Activated CD4-positive, CD25-positive, alpha-beta regulatory T cell treated with anti-CD3 and anti-CD28 coated beads, Interleukin-2, amount 50 U/mL, for 16 hours (primary cell): ENCODE measurements at places on chromosomes 3 and 15.

DNA sequence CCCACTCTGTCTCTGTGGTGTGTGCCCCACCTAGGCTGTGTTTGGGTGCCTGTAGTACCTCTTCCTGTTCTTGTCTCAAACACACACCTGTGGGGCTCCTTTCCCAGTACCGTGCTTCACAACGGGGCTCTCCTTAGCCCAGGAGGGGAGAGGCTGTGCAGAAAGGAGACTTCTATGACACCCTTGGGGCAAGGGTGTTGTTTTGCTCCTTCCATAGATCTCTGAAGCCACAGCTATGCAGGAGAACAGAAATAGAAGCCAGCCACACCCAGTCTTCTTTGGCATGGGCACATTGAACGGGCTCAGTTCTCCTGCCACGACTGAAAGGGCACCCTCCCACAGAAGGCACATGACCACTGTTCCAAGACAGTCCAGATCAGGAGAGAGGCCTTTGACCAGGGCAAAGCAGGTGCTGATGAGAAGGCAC lies 74.3 kb downstream of the LIPC start:
- no peak for DNase-seq

GRCh38 chr3:182755712-182756111 lies 37.6 kb upstream of the ATP11B start:
- DNase-seq = no peak

GRCh38 chr15:33028495-33028894 lies 166.0 kb downstream of the FMN1 start:
- no peak for DNase-seq

DNA sequence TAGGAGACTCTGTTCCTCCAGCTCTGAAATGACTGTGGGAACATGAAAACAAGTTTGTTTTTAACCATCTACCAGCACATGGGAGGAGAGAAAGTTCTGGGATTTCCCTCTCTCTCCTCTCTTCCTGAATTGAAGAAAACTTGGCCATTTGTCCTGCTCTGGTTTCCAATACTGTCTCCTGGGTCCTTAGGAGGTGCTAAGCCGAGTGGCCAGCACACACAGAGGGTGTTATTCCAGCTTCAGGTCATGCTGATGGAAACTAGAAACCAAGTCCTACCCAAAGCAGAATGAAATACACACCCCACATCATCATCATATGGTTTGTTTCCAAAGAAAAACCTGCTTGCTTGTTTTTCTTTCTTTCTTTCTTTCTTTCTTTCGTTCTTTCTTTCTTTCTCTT lies 172.7 kb downstream of the RPLP1 start:
- DNase-seq = no peak

GRCh38 chr3:3606321-3606720 lies 192.9 kb upstream of the LRRN1 start:
- DNase-seq = no peak

GRCh38 chr3:150766742-150767141 lies 3.8 kb upstream of the SIAH2 start:
- DNase-seq = no peak

DNA sequence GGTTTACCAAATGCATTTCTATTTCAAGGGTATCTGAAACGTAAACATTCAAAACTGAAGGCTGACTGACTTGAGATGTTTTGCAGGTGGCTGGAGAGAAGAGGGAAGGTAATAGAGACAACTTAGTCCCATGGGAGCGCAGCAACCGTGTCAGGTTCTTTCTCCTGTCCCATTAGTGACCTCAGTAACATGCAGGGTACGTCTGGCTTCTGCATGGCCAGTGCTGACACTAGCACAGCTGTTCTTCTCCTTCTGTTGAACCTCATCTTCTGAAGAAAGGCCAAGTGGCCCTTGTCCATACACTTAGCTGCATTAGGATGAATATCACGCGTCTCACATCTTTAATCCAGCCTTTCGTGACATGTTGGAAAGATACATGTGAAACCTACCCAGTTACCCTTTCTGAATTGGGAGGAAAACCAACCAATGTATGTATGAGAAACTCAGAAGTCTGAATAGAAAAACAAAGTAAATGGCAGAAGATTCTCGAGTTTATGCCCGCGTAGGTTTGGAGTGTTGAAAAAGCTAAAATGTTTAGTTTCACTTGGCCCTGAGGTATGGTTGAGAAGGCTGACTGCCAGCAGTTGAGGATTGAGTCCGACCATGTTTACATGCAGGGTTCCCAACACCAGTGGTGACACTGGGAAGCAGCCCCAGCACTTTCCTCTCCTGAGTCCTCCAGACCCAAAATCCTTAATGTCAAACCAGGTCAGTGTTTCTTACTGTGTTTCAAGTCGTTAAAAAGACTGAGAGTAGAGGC lies 10.3 kb downstream of the NCBP2 start:
- DNase-seq = no peak

DNA sequence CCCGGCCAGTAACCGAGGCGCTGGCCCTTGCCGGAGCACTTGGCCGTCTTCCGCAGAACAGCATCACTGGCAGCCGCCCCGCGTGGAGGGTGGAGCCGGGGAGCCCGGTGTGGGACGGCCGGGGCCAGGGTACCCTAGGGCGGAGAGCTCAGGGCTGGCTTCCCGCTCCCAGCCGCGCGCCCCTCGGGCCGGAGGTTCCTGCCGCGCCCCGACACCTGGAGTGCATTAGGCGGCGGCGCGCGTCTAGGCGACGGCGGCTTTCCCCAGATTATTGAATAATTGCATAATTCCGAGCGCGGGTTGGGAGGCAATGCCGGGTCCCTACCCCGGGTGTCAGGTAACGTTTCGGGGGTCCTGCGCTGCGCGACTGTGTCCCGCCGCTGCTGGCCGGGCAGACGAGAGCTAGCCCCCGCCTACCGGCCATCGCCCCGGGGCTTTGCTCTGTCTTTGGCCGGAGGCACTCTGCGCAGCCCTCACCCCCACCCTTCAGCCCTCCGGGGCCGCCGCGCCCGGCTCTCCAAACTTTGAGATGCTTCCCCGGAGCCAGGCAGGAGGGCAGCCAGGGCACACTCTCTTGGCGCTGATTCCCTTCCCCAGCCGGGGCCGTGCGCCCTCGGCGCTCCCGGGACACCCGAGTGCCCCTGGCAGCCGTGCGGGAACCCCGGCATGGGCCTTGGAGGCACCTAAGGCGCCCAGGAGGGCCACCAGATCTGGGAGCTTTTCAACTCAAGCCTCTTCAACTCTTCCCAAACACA lies 749 bp downstream of the ITGA11 start:
- DNase-seq = no peak

GRCh38 chr15:85452436-85452835 lies 72.0 kb downstream of the AKAP13 start:
- DNase-seq = no peak

GRCh38 chr3:71984843-71985613 lies 200.1 kb upstream of the PROK2 start:
- DNase-seq = no peak

DNA sequence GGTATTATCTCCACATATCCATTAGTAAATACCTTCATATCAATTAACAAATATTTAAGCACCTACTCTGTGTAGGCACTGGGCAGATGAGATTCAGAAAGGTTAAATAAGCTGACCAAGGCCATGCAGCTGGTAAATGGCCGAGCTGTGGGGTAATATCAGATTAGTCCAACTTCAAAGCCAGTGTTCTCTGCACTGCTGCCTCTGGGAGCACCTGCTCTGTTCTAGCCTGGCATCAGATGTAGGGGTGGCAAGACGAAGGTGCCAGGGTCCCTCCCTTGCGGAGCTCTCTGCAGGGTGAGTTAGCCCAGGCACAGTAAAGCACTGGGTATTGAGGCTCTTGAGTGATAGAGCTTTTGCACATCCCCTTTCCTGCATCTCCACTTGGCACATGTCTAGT lies 5.5 kb downstream of the TATDN2 start:
- no peak for DNase-seq

DNA sequence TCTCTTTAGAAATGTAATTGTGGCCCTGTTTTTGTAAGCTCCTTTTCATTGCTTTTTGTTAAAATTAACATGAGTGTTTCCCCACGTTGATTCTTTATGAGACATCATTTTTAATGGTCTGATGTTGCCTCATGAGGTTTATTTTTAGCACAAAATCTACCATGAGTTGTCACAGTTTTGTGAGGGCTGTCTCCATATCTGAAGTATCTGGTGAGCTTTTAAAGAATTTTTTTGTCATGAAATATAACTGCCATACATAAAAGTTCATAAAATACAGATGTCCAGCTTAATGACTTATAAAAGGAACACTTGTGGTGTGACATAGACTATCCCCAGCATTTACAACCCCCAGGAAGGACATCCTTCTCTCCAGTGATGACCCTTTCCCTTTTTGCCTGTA lies 34.3 kb upstream of the CEMIP start:
- no peak for DNase-seq

- DNase-seq = no peak
Measured at GRCh38 chr3:10192953-10193691, 28.4 kb downstream of the IRAK2 start.

GRCh38 chr3:47017504-47018268 lies 38.2 kb downstream of the NBEAL2 start:
- DNase-seq = no peak

DNA sequence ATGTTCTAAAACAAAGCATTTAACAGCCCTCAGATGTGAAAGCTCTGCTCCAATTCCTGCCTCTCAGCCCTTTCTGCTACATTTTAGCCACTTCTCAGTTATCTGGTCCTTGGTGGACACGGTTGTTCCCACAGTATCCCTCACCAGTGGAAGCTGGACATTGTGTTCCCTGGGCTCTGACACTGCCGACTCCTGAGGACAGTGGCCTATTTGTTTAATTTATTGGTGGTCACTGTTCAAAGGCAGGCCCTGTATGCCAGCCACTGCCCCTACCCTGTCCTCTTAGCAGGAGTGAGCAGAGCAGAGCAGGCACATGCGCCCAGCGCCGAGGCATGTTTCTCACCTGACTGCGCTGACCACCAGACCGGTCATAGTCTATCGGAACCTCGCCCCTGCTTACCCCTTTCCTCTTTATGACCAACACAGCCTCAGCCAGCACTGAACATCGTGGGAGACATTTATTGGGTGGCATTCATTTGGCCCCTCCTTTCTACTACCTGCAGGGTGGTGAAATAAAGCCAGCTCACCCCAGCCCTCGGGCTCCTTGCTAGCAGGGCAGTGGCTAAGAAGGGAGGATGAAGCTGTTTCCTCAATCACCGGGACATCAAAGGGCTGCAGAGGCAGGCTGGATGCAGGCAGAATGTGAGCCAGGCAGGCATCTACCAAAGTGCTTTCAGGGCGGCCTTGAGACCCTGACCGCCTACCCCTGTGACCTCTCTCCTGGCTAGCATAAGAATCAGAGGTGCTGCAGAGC lies 54.3 kb upstream of the HACD2 start:
- no peak for DNase-seq

DNA sequence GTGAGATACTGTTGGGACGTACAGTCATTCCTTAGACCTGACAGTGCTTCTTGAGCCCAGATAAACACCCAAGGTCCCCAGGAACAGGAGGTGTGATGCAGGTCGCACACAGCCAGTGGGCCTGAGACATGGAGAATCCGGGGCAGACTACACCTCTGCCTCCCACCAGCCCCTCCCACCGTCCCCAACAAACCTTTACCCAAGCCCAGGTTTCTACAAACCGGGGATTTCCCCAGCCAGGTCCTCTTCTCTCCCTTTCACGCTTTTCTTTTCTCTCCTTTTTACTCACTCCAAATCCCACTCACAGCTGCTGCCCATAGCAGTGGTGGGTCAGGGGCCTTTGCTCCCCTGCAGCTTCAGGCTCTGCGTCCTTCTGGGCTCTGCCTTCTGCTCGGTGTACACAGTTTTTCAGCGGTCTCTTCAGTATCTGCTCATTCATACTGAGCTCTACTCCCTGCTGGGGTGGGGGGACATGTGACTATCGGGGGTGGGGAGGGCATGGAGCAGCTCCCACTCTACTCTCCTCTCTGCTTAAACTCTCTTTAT lies 4.8 kb upstream of the PCSK6 start:
- DNase-seq = no peak

DNA sequence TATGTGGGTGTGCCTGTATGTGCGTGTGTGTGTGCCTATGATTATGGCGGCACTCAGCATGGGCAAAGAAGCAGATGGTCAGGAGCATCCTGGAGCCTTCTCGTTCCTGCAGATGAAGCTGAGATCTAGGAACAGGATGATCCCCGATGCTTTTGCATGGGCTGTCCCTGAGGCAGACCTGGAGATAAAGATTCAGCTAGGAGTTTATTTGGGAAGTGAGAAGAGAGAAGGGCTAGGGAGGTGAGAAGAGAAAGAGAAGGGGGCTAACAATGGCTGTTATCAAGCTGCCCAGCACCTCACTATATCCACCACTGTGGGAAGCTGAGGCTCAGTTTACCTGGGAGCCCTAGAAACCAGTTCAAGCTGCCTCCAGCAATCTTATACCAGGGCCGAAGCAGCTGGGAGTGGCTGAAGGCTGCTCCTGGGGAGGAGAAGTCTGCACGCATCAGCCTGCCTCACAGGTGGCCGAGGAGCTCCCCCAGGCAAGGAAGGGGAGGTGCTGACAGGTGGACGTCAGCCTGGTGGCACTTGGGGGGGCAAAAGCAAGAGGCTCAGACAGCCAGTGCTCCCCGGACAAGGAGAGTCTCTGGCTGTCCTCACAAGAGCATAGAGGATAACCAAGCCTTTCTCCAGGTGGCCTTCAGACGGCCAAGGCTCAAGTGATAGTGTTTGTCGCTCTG lies 94.0 kb upstream of the IQSEC1 start:
- no peak for DNase-seq

DNA sequence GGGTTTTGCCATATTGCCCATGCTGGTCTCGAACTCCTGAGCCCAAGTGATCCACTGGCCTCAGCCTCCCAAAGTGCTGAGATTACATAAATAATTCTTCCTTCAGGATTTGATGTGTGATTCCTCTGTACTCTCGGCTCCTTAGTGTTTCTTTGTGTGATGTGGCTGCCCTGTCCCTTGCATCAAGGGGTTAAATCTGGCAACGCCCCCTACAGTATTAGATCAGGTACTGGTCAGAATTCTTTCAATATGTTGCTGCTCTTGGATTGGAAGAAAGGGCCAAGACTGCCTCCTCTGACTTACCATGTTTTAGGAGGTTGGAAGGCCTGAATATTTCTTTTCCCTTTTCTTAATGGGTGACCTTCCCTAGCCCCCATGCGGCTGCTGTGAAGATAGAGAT lies 390.6 kb upstream of the WNT5A start:
- DNase-seq = no peak

- no peak for DNase-seq
Measured at GRCh38 chr15:61049934-61050333, 179.2 kb downstream of the RORA start.

GRCh38 chr15:49152552-49153312 lies 2.7 kb downstream of the COPS2 start:
- DNase-seq = no peak

DNA sequence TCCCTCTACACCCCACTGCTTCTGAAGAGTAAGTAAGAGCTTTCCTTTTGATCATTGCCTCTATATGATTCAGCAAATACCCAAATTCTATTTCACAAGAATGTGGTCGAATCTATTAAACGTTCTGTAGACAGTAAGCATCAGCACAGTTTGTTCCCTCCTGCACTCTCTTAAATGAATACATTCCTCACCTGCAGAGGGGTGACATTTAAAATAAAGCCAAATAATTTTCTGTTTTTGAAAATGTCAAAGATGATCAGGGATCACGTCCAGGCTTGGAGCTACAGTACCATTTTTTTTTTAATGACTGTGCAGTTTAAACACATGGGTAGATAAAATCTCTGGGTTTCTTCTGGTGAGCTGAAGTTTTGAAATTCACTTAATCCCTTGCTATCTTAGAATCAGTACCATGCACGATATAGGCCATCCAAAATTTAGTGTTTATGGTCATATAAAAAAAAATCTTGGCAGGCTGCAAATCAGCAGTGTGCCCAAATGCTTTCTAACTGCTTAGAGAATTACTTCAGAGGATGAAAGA lies 12.8 kb downstream of the PYDC2 start:
- DNase-seq = no peak
